ENCODE measurements at places on chromosomes 2 and 18.

DNA sequence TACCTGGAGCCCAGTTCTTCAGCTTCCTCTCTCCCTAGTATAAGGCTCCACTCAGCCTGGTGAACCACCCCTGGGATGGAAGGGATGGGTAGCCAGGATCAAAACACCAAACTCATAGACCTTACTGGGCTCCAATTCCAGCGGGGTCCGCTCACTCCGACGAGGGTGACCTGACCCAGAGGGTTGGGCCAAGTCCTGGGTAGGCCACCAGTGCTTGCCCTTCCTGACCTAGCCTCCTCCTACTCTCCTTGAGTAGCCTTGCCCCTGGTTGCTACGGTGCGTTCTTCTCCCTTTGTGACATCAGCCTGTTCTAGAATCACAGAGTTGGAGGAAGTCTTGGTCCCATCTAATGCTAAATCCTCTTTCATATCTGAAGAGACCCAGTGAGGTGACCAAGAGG is 537 bp upstream of the STAT4 start:
- no peak for DNase-seq

DNA sequence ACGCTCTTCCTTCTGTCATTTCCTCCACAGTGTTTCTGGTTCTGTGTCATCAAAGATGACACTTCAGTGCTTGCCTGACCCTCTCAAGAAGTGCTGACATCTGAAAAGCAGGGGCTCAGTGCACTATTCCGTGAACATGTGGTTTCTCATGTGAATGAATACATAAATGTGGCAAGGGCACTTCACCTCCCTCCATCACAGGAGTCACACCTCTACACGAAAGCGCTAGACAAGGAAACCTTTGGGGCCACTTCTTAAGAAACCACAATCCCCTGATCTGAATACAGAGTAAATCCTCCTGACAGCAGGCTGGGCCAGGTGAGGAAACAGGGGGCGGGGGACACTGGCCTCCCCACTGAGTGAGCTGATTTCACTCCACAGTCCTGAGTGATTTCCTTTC is 145.8 kb upstream of the ACAA2 start:
- DNase-seq = no peak

GRCh38 chr2:176138526-176138922 is 9.0 kb downstream of the HOXD8 start:
- DNase-seq = no peak

- no peak for DNase-seq
Measured at GRCh38 chr2:46361920-46362666, 64.9 kb downstream of the EPAS1 start.

GRCh38 chr18:45974088-45974536 is 7.0 kb upstream of the EPG5 start:
- DNase-seq = peak; percentile 49

- DNase-seq = no peak
Measured at GRCh38 chr2:176395273-176395854, 126.1 kb downstream of the MTX2 start.

GRCh38 chr2:126449677-126450076 is 206.3 kb upstream of the GYPC start:
- no peak for DNase-seq

DNA sequence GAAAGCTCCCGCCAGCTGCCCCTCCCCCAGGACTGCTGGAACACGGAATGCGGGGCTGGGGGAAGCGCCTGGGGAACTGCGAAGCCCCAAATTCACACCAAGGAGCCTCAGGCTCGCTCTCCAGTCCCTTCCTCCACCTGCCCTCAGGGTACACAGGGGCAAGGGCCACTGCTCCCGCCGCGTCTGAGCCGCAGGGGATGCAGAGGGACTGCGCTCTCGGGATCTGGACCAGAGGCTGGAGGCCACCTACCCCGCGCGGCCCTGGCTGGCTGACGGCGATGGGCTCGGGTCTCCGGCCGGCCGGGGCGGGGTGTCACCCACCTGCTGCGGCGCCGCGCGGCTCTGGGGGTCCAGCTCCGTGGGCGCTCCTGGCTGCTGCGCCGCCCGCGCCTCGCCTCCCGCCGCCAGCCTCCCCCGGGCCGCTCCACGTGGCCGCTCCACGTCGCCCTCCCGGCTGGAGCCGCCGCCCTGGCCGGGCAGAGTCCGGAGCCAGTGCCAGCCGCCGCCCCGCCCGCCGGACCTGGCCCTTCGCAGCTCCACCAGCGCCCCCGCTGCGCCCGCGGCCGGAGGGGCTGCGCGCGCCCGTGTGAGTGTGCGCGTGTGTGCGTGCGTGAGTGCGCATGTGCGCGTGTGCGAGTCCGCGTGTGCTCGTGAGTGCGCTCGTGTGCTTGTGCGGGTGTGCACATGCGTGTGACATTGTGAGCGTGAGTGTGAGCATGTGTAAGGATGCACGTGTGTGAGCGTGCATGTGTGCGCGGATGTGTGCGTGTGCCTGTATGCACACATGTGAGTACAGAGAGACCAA is at the start of gene CGREF1:
Gene CGREF1 (minus strand): TSS at position 604 of the 805 bp plus-strand sequence. CDS start 14,762 bp downstream, outside the sequence.
- DNase-seq = no peak

Data from stimulated activated CD4-positive, alpha-beta T cell treated with anti-CD3 and anti-CD28 coated beads, TNF-alpha, amount 100 ng/mL, for 4 hours (primary cell).